8988T (cell line): ENCODE measurements at places on chromosomes 12 and 14.

- no peak for DNase-seq
These were observed 11.0 kb downstream of the CBLN3 start for GRCh38 chr14:24418492-24418873.

DNA sequence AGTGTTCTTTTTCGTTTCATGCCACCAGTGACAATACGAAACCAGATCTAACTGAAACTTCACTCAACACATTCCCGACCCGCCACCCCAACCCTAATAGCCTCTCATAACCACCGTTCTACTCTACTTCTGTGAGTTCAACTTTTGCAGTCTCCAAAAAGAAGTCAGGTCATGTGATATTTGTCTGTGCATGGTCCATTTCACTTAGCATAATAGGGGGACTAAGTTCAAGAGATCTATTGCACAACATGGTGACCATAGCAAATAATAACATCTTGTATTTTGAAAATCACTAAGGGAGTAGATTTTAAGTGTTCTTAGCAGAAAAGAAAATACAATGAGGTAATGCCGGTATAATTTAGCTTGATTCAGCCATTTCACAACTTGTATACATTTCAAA, 376.4 kb downstream of the DIO2 start:
- DNase-seq = no peak

- no peak for DNase-seq
These were observed 11.7 kb downstream of the ITGA5 start for GRCh38 chr12:54407183-54407905.

- no peak for DNase-seq
These were observed 149.0 kb upstream of the PWP1 start for GRCh38 chr12:107536613-107537012.

GRCh38 chr12:93908846-93909567, 231.8 kb downstream of the CRADD start:
- no peak for DNase-seq

DNA sequence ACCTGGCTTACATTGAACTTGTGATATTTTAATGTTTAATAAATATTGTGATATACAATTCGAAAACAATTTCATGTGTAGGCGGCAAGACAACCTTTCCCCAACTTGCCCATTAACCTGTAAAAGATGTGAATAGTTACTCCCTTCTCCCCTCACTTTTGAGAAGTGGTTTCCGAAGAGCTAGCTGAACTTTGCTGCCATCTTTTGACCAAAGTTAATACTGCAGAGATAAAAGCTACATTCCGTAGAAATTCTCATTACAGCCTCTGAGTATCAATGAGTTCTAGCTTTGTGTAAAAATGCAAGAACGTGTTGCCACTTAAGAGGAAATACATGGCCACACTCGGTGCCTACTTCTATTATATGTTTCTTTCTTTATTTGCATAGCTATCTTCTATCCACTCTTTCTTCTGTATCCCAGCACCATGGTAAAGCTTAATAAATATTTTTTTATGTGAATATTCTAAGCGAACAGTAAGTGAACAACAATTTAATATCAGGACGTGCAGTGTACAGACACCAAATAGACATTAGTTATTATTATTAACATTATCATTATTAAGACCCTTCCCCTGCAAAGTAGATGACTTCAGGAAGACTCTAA, 105.1 kb upstream of the TMEM260 start:
- DNase-seq = no peak

DNA sequence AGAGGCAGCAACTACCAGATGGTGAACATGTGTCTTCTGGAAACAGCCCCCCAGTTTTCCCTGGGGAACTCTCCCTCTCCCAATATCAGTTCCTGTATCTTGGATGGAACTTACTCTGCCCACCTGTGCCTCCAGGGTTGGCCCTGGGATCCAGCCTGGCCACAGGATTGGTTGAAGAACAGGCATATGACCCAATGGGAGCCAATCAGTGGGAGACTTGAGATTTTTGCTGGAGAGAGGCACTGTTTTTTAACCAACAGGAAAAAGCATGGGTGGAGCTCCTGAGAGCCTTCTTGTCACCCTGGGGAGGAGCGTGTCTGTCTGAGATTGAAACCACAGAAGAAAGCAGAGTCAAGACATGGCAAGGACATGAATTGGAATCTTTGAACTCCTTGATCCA, 33.6 kb upstream of the COX6A1 start:
- DNase-seq = no peak

GRCh38 chr12:42325326-42325652, 605 bp downstream of the ZCRB1 start:
- DNase-seq = no peak

DNA sequence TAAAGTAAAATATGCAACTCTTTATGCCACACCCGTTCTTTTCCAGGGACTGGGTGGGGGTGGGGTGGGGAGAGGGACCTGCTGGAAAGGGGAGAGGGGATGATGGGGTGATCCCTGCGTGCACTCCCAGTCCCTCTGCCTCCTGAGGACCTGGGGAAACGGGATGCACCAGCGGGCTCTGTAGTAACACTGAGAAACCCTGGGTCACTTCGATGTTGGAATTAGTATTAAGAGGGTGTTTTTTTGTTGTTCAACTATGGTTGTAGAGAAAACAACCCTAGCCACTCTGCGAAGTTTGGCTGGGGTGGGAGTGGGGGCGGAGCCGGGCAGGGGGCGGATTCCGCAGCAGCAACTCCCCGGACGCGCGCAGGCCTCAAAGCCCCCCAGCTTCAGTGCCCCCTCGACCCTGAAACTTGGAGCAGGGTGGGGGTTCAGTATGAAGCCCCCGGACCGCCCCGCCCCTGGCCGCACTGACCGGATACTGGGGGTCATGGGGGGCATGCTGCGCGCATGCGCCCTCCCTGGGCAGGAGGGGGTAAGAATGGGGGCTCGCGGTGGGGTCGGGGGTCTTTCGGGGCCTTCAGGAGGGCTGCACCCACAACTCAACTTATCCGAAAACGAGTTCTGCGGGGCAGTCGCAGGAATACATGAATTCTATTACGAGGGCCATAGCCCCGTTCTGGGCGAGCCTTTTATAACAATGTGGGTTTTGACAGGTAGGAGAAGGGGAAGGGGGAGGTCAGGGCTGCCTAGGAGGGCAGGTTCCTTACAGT, 1.3 kb upstream of the ARHGEF25 start:
- peak; percentile 37 for DNase-seq

GRCh38 chr12:49619286-49619685, 4.1 kb upstream of the PRPF40B start:
- DNase-seq = no peak

- no peak for DNase-seq
These were observed 206.8 kb downstream of the NUAK1 start for GRCh38 chr12:105931762-105932570.

DNA sequence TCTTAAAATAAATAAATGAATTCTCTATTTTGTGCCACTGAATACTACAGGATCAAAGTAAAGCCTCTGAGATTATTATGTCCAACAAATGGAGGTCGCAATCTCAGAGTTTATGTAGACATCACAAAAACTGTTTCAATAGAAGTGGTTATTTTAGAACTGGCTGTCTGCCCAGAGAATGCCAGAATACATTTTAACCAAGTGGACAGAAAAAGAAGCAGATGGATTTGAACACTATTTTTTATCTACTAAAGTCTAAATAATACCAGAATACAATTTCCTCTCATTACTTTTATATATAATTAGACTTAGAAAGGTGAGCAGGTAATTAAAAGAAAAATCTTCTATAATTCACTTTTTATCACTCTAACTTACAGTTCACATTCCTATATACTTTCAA, 118.3 kb downstream of the MED13L start:
- DNase-seq = no peak
